ENCODE measurements at places on chromosomes 11 and 22.

DNA sequence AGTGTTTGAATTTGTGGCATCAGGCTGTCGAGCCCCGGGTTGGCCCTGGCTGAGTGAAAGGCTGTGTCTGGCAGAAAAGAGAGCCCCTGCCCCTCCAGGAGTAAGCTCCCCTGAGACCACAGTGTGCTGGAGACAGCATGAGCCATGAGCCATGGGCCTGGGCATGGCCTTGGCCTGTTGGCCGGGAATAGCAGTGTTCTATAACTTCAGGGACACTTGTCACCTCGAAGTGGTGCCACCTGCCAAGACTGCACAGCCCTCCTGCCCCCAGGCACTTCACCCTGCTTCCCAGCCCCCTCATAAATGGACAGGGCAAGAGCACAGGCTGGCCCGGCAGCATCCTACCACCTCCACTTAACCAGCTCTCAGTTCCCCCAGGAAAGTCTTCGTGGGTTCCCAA is 20.7 kb upstream of the SUSD2 start:
- no peak for DNase-seq

GRCh38 chr22:40817737-40818136 is 1.4 kb downstream of the SLC25A17 start:
- DNase-seq, result no peak

- DNase-seq, result no peak
Measured at GRCh38 chr11:59776210-59777066, 21.3 kb downstream of the STX3 start.

GRCh38 chr11:40294349-40294735 is 1165.1 kb downstream of the LRRC4C start:
- no peak for DNase-seq
